ENCODE measurements at places on chromosomes 2 and 18.

GRCh38 chr2:197626965-197627625, 48.3 kb downstream of the RFTN2 start:
- DNase-seq = no peak

DNA sequence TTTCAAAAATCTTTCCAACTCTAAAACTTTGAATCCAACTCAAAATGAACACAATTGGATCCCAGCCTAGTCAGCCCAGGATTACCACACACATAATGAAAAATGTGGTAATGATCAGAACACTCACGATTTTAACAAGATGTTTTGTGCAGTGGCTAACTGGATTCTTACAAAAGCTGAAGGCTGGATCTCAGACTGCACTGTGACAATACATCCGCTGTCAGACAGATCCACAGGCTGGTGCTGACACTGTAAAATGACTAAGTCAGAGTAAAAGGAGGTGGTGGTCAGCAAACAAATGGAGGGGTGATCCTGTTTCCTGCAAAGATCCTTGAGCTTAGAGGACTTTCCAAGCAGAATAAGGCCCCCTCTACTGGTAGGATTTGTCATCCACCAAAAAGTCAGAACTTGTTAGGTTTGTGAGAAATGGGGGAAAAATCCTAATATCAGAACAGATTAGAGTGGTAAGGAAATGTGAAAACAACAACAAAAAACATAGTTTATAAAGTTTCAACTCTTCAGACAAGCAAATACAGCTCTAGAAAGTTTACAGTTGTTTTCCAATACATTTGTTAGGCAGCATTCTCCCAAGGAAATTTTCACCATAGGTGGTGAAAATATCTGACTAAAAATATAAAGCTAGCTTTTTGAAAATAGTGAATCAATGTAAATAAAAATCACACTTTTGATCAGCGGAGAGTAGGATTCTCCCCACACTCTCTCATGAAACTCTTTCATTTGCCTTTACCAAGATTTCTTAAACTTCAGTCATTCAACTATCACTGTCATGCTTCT, 211.9 kb downstream of the AGPS start:
- no peak for DNase-seq

GRCh38 chr18:228586-228985, 39.3 kb downstream of the THOC1 start:
- no peak for DNase-seq

DNA sequence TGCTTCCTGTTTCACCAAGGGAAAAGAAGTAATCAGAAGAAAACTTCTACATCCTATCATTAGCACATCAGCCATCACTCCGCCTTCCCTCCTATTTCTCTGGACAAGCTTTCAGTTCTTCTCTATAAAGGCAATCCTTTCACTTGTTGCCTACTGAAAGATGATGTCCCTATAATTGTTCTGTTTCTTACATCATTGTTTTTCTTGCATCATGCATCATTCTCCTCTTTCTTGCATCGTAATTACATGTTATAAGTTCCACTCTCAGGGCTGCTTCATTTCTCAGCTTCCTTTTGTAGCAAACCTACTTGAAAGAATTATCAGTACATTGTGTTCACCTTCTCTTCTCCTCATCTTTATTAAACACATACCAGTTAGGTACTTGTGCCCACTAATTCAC, 7.2 kb downstream of the SLC30A6 start:
- DNase-seq = no peak

DNA sequence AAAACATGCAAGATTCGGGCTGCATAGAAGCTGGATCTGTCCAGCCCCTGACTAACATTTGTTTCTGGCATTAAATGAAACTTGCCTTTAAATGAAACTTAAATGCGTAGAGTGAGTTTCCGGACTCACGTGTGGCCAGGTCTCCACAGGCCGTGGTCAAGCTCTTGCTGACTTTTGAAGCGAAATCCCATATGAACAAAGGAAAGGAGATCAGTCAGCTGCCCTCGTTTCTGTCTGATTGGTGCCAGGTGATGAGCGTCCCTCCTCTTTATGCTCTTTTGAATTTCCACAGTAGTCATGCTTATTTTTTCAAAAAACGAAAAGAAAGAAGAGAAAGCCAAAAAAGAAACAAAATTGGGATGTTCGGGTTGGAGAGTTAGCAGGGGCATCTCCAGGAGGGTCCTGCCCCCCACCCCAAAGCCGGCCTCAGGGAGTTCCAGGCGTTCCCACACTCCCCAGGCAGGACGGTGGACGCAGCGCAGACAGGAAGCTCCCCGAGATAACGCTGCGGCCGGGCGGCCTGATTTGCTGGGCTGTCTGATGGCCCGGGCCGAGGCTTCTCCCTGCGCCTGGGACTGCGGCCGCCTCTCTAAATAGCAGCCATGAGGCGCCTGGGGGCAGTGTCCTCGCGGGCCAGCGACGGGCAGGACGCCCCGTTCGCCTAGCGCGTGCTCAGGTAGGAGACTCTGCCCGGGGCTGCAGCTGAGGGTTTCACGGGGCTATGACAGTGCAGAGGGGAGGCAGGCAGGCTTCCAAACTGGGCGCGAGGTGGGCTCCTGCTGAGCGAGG, at the start of gene COLEC11:
Gene COLEC11 (plus strand): TSS at position 620 of the 789 bp plus-strand sequence. CDS start 9,229 bp downstream, outside the sequence.
- no peak for DNase-seq

GRCh38 chr18:60446821-60447220, 74.2 kb upstream of the MC4R start:
- DNase-seq = no peak

DNA sequence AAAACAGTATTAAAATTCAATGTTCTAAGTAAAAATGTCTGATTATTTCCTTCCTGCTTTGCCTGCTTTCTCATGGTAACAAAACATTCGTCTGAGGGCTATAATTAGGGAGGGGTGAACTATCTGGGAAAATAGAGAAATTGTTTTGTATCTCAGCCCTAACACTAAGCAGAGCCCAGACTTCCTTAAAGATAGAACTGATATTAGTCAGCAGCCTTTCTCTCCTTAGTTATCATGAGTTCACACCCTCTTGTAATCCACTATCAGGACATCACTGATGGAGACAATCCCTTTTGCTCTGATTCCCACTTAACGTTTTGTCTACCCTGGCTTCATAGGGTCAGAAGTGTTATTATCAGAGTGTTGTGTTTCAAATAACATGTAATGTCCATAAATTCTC, 701.1 kb upstream of the ZEB2 start:
- DNase-seq = no peak

All from activated CD4-positive, alpha-beta T cell treated with anti-CD3 and anti-CD28 coated beads, Interleukin-2, amount 50 U/mL, for 24 hours (primary cell).